ENCODE measurements at places on chromosomes 5 and 9.

GRCh38 chr5:63398346-63398745 is 563.9 kb downstream of the HTR1A start:
- no peak for DNase-seq

DNA sequence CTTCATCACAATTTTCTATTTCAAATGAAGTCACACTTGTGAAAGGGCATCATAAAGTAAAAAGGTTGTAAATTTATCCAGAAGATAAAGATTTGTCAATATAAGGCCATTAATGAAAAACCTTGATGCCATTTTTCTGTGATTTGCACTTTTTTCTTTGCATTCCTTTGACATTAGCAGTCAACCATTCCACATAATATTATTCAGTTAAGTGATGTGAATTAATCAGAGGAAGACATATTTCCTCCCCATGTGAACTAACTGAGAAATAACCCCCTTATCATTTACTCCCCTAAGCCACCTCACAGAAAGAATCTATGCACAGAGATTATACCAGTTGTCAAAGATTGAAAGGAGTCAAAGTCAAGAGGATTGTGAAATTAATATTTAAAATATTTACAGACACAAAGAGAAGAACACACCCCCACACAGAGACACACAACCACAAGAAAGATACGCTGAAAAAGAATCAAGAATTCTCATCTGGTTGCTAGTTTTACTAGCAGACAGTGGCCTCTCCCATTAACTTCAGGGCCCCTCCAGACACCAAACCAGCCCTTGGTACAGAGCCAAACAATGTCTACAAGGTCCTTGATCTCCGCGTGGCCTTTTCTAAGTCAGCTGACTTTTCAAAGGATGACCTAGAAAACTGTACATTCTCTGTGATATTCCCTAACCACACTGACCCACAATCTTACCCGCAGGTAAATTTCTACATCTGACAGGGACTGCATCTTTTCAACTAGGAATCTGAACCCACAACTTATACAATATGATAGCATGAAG is 29.5 kb downstream of the GNAQ start:
- DNase-seq = no peak

DNA sequence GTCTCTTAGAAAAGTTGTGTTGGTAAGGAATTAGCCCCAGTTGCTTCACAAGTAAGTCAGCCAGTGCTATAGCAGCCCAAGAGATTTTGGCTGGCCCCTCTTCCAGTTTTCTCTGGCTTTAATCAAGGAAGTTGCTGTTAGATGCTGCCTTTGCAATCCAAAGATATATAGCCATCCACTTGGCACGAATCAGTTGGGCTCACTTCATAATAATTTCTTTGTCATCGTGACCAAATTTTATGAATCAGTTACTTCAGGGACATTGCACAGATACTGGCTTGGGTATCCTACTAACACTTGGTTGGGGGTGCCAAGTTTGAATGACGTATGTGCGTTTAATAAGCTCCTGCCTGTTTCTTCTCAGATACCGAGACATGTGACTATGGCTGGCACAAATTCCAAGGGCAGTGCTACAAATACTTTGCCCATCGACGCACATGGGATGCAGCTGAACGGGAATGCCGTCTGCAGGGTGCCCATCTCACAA is 81.5 kb downstream of the VCAN start:
- no peak for DNase-seq

DNA sequence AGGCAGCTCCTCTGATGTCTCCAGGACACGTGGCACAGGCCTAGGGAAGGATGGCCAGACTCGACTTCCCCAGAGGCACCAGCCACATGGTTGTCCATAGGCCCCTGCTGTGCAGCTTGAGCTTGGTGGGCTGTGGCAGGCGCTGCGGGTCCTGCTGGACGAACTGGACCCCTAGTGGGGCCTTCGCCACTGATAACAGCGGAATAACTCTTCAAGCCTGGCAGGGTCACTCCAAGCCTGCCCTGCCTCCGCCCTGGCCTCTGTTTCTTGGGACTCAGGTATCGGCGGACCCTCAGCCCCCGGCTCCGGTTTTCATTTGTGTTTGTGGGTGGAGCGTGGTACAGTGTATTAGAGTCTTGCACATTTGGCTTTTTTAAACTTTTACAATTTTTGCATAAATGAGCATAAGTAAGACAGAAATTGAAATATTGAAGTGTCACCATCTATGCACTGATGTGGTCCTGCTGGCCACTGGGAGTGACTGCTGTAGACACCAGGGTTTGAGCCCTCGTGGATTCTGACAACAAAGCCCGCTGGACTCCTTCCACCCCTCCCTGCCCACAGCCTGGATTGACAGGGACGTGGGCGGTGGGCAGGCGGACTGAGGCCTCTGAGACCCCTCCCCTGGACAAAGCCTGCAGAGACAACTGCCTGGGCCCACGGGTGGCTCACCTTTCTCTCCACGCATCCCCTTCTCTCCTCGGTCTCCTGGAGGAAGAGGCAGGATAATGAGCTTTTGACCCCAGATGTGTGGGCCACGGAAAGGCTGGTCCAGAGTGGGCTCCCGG is 3.8 kb downstream of the FCN1 start:
- no peak for DNase-seq

GRCh38 chr5:61817472-61818326 is 485.6 kb downstream of the ZSWIM6 start:
- no peak for DNase-seq

- DNase-seq = no peak
These were observed 39.1 kb upstream of the S1PR3 start for GRCh38 chr9:88952086-88952615.

- no peak for DNase-seq
These were observed 202.4 kb upstream of the CDH9 start for GRCh38 chr5:27240791-27241190.

- no peak for DNase-seq
These were observed 114.3 kb downstream of the SLC1A3 start for GRCh38 chr5:36720688-36721087.

- DNase-seq = no peak
These were observed 69.5 kb upstream of the PITX1 start for GRCh38 chr5:135103575-135103853.

GRCh38 chr9:22039258-22039657 is 30.2 kb upstream of the CDKN2B start:
- DNase-seq = no peak

DNA sequence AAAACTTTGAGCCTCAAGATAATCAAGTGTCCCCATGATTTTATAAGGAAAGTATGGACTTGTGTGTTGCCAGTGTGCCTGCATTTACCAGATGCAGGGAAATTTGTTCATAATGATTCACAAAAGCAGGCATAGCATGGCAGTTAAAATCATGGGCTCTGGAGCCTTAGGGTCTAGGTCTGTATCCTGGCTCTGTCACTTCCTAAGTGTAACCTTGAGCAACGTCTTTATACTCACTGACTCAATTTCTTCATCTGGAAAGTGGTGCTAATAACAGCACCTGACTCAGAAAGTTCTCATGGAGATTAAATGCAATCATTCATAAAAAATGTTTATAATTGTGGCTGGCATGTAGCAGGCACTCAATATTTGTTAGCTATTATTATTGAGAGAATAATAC is 234.9 kb downstream of the SAXO1 start:
- no peak for DNase-seq
